Effector CD8-positive, alpha-beta T cell (primary cell): ENCODE measurements at places on chromosomes 16 and 17.

DNA sequence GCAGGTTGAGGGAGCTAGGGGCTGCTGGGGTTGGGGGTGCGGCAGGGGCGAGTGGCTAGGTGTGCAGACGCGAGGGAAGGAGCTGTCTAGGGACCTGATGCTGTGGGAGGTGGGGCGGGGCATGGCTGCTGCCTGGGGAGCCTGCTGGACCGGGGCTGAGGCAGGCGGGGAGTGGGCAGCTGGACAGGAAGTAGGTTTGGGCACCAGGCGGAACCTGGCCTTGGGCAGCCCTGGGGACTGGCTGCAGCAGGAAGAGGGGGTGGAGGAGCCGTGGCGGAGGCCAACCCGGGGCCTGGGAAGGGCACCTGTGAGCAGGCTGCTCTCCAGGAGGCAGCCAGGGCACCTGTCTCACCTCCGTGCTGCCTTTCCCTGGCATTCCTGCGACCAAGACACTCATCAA lies 5.9 kb upstream of the DNASE1L2 start:
- no peak for DNase-seq

DNA sequence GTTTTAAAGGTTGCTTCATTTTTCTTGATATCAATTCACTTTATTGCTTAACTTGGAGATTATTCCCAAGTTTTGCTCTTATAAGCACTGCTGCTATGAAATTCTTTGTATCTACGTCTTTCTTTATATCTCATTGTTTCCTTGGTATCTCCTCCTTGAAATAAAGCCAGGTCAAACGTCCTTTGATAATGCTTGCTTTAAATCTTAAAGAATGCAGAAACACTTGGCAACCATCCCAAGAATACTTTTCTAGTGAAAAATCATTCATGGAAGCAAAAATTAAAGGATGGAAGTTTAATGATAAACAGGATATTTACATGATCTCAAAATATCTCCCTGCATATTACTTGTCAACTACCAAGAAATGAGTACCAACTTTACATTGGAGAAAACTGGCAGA lies 175.2 kb downstream of the CPPED1 start:
- DNase-seq = no peak

GRCh38 chr17:9107527-9107926 lies 86.2 kb downstream of the NTN1 start:
- DNase-seq = no peak

DNA sequence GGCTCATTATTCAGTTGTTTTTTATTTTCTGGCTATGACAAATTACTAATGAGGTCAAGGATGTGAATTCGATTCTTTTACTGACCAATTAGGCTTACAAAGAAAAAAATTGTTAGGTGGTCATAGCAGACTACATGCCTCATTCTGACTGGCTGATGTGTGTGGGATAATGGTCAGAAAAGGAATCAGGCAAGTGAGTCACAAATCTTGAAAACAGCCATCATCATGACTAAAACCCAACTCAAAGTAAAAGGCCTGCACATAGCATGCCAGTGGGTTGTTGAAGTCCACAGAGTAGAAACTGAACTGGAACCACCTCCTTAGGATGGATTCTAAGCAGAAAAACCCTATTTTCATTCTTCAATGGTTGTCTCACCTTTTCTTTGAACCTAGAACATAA lies 8.6 kb downstream of the RPGRIP1L start:
- DNase-seq = no peak

- DNase-seq = no peak
These were observed 239.4 kb downstream of the MRTFB start for GRCh38 chr16:14310519-14310991.

GRCh38 chr16:4391631-4392381 lies 20.2 kb downstream of the VASN start:
- no peak for DNase-seq

- DNase-seq = no peak
These were observed 3.6 kb upstream of the TMEM92 start for GRCh38 chr17:50270435-50271362.

- no peak for DNase-seq
These were observed 4.0 kb downstream of the CCL4 start for GRCh38 chr17:36107660-36108059.

DNA sequence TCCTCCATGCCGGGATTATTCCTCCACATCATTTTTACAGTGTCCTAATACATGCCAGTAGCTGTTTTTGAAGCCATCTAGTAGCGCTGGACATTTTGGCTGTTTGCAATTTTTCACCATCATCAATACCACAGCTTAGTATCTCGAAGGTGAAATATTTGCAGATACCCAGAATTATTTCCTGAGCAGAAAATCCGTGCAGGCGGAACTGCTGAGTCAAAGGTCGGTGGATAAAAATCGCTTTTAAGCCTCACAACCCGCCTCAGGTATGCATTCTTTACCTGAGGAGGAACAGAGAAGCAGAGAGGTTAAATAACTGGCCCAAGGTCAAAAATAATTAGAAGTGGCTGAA lies 584 bp upstream of the TNRC6A start:
- no peak for DNase-seq

DNA sequence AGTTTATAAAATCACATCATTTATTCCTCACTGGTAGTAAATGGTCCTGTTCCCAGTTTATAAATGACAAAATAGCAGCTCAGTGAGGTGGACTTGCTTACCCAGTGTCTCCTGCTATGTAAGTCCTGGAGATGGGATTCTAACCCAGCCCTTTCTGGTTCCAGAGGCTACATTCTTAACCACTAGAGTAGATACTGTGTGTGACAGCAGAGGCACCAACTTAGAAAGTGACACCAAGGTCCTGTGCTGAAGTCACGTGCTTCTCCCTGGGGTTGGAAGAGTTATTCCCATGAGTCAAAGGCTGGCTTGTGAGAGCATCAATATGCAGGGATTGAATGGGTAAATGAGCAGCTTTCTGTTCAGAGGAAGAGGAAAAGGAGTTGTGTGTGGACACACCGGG lies 167.3 kb upstream of the IRX3 start:
- no peak for DNase-seq

GRCh38 chr16:52743707-52744106 lies 196.8 kb upstream of the TOX3 start:
- DNase-seq = no peak

GRCh38 chr17:75778861-75779249 lies 5.8 kb upstream of the UNK start:
- peak; percentile 67 for DNase-seq

DNA sequence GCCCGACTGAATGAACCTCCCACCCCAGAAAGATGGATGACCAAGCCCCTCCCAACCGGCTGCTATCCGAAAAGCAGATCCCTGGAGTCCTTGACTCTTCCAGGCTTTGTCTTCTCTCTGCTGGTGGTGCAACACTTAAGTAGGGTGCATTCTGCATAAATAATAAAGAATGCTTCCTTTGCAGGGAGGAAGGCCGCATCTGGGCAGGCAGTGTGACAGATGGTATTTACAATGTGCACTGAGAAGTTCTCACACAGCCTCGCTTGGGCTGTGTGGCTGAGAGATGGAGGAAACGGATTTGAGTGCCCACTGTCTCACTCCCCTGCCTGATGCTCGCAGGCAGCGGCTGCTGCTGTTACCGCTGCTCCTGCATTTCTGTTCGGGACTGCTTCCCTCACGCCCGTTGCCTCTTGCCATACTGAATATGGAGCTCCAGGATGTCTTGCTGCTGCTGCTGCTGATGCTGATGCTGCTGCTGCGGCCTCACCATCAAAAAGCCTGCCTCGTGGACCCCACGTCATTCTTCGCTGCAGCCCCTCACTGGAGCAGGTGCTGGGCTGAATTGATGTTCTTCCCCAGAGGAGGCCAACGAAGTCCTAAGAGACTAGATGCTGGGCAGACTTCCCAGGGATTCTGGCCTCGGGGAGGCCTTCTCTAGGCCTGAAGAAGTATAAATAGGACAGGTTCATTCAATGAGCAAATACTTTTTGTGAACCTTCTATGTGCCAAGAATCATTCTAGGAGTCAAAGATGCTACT lies 7.1 kb upstream of the RHBDL3 start:
- DNase-seq = no peak

- no peak for DNase-seq
These were observed 8.3 kb upstream of the NLRC5 start for GRCh38 chr16:56980792-56981724.

DNA sequence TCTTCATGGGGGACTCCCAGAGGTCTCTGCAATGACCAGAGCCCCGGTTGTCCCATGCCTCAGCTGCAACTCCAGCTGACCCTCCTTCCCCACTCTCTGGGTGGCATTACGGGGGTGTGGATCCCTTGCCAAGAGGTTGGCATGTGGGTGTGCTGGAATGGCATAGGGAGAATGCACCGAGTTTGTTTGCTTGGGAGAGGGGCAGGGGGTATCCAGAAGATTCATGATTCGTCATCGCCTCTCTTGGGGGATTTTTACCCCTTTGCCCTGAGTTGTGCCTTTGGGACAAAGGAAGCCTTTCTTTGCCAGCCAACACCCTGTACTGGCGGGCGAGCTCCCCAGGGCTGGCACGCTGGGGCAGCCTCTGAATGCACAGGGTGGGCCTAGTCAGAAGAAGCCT lies 6.5 kb downstream of the ERBB2 start:
- no peak for DNase-seq

DNA sequence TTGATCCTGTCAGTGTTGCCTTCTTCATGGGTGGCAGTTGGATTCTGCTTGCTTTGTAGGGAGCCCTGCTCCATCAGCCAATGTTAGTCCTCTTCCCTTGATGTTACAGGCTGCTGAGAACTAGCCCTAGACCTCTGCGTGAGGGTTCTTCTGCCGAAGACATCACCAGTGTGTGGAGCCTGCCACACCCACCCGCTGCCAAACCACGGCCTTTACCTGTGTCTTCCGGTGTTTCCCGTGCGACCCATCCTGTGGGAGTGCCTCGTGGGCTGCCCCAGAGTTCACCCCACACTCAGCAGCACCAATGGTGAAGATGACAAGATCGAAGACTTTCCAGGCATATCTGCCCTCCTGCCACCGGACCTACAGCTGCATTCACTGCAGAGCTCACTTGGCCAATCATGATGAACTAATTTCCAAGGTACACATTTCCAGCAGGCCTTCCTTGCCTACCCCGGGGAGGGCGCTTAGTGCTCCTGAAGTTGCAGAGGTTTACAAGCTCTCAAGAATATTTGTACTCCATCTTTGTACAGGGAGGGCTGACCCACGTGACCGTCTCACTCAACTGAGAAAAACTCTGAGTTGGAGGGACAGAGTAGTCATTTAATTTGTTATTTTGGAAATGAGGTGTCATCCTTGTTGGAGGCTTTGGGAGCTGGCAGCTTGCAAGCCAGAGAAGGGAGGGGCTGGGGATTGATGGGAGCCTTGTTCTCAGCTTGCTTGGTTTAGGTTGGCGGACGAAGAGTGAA lies 21.8 kb downstream of the YPEL2 start:
- DNase-seq = no peak

GRCh38 chr16:17277981-17278381 lies 192.8 kb downstream of the XYLT1 start:
- no peak for DNase-seq
